ENCODE measurements at places on chromosomes 3 and 15.

GRCh38 chr3:47716656-47717055 lies 65.0 kb downstream of the SMARCC1 start:
- DNase-seq = no peak

DNA sequence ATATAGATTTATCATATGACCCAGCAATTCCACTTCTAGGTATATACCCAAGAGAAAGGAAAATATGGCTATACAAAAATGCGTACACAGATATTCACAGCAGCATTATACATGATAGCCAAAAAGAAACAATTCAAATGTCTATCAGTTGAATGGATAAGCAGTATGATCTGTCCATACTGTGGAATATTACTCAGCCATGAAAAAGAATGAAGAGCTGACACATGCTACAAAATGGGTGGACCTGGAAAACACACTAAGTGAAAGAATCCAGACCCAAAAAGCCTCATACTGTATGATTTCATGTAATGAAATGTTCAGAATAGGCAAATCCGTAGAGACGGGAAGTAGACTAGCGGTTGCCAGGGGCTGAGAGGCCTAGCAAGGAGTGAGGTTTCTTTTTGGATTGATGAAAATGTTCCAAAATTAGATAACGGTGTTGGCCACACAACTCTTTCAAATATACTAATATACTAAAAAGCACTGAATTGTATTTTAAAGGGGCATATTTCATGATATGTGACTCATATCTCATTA lies 33.4 kb downstream of the FGD5 start:
- DNase-seq = no peak

- no peak for DNase-seq
These were observed 26.5 kb upstream of the TIMP4 start for GRCh38 chr3:12185172-12185710.

DNA sequence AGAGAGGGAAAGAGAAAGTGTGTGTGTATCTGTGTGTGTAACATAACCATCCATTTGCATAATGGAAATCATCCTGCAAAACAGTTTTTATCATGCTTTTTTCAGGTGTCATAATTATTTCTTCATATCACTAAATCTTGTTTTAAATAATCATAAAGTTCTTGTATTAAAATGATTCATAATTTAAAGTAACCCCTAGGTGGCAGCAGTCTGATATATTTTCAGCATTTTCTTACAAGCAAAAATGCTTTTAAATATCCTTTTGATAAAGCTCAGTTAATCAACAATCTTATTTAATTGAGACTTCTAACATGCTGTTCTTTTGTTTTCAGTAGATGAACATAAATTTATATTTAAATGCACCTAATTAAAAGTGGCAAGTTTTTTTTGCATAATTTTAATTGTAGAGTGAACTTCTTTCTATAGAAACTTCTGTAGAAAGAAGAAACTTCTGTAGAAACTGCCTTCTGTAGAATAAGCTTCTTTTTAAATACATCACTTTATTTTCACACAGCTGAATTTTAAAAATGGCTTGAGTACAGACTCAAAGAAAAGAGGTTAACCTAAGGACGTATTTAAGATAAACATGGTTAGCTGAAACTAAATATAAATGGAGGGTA lies 72.5 kb downstream of the OPA1 start:
- DNase-seq = peak; percentile 40

GRCh38 chr3:187767266-187768012 lies 22.2 kb upstream of the BCL6 start:
- peak; percentile 92 for DNase-seq

DNA sequence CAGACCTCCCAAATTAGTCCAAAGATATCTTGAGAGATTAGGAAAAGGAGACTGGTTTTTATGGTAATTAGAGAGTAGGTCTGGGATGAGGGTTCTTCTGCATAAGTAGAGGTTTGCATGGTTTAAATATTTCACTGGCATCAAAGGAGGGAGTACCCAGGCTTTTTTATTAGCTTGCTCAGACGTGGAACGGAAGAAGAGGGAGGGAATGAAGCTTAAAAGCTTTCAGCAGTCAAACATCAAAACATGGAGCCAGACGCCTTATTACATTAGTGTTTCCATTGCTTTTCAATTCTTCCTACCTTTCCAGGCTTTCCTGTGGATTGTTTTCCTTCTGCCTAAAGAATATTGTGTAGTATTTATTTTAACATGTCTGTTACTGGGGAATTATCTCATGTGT lies 342.1 kb upstream of the SOX2 start:
- DNase-seq = no peak

DNA sequence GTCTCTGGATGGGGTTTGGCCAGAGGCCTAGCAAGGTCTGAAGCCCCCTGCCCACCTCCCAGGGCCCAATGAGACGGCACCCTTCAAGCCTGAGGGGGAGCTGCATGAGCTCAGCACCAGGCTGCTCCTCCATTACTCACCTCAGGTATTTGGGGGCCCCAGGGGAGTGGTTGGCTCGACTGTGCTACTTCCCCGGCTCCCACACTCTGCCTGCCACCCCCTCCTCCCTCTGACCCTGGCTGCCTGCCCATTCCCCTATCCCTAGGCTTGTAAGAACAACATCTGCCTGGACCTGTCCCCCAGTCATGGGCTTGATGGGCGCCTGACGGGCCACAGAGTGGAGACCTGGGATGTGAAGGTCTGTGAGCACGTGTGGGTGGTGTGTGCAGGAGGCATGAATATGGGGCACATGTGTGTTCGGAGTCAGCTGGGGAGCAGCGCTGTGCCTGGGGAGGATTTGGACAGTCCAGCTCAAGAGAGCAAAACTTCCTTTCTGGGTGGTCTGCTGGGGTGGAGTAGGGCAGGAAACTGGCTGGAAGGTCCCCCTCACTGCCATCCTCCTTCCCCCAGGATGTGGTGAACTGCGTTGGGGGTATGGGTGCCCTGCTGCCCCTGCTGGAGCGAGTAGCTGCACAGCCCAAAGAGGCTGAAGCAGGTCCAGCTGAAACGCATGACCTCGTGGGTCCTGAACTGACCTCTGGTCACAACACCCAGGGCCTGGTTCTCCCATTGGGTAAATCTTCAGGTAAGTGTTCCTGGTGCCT lies 17.4 kb downstream of the NBEAL2 start:
- DNase-seq = no peak

DNA sequence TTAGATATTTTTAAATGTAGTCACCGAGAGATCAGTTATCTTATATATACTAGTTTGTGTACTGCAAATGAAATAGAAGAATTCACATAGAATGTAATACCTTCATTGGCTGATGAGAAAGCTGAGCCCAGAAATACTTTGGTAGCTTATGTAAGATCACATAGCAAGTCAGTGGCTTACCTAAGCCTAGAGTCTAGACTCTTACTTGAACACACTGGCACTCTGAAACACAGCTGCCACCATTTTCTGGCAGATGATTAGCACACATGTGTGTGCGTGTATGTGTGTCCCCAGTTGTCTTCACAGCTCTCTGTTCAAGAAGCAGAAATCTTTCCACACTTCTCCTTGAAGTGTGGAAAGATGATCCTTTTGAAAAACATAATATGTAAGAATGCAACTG lies 124.3 kb downstream of the NEO1 start:
- no peak for DNase-seq

GRCh38 chr3:97950360-97950759 lies 21.9 kb downstream of the RIOX2 start:
- DNase-seq = no peak

DNA sequence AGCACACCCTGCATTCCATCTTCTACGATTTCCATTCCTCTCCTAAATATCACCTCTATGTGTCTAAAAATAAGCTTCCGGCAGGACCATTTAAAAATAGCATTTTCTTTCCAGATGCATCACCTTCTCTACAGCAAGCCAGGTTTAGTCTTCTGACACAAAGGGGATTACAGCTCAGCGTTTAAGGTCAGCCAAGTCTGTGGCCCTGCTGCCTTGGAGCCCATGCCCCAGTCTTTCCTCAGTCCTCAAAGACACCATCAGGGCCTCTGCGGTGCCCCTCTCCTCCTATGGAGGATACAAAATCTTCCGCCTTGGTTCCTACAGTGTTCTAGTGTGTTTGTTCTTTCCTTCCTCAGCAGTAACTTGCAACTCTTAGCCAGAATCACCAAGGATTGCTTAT lies 3.8 kb downstream of the SELENOS start:
- no peak for DNase-seq

DNA sequence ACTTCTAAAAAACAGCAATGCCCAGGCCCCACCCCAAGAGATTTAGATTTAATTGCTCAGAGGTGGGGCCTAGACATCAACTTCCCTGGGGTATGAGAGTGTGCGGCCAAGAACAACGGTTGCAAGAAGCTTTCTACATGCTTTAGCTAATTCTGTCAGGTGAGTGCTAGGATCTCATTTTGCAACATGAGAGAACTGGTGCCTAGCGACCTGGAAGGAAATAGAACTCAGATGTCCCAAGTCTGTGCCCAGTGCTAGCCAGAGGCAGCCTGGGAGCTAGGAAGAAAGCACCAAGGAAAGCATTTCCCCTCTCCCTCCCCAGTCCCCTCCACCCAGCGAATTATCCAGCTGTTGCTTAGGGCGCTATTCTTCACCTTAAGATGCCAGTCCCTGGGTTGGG lies 22.9 kb upstream of the HRH1 start:
- no peak for DNase-seq

DNA sequence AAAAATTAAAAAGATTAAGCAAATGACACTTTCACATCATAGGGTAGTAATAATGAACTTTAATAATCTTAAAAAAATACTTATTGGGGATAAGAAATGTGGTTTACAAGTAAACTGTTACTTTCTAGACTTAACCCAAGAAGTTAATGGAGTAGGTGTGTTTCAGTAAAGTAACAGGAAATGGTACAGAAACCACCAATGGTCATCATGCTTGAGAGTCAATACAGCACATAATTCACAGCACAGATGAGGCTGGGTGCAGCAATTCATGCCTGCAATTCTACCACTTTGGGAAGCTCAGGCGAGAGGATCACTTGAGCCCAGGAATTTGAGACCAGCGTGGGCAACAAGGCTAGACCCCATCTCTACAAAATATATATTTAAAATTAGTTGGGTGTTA lies 11.5 kb upstream of the USP50 start:
- no peak for DNase-seq

GRCh38 chr3:185205865-185206264 lies 48.0 kb downstream of the EHHADH start:
- DNase-seq = peak; percentile 45

- DNase-seq = no peak
These were observed 752 bp downstream of the OCA2 start for GRCh38 chr15:28098360-28098765.

DNA sequence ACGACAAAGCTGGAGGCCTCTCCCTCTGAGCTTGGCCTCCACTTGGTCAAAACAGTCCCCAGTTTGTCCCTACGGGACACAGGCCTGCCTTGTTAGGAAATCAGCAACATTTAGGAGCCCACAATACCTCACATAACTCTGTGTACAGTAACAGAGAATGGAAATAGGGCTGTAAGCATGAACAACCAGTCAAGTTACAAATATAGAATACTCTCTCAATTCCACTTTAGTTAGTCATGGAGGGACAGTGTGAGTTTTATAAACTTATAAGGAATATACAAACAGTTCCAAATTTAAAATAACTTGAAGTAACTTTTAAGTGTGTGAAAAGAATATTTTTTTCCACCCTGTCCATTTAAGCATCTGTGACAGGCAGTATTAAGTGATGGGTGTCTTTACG lies 129.4 kb downstream of the PGPEP1L start:
- peak; percentile 95 for DNase-seq

- no peak for DNase-seq
These were observed 21.2 kb downstream of the MYO9A start for GRCh38 chr15:72096796-72097195.

DNA sequence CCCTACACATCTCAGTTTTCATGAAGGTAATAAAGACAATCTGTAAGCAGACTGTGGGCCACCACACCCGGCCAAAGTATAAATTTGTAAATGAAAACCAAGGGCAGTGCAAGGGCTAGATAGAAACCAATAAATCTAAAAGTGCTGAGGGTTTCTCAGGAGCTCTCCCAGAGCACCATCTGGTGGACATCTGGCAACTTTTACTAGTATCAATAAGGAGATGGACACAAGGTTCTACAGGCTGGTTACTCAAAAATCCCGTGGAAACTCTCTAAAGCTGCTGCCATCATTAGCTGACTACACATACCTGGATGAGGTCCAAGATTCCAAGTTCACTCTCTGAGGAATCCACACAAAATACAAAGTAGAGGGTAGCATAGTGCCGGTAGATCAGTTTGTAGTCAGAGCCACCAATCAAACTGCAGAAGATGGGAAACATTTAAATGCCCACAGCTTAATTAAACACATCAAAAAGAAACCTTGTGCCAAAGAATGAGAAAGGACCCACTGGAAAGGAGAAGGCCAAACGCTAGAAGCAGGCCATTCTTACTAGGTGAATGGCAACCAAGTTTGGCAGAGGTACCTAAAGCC lies 5.5 kb downstream of the AP3S2 start:
- peak; percentile 86 for DNase-seq

GRCh38 chr3:136630915-136631314 lies 121.3 kb downstream of the STAG1 start:
- no peak for DNase-seq

GRCh38 chr3:42518800-42519567 lies 16.5 kb downstream of the VIPR1 start:
- DNase-seq = no peak

- no peak for DNase-seq
These were observed 15.8 kb downstream of the SPTSSB start for GRCh38 chr3:161355508-161355907.

- DNase-seq = peak; percentile 7
These were observed 10.6 kb downstream of the RBMS3 start for GRCh38 chr3:29291260-29291981.

- DNase-seq = no peak
These were observed 31.1 kb upstream of the CAPN7 start for GRCh38 chr3:15174953-15175352.

DNA sequence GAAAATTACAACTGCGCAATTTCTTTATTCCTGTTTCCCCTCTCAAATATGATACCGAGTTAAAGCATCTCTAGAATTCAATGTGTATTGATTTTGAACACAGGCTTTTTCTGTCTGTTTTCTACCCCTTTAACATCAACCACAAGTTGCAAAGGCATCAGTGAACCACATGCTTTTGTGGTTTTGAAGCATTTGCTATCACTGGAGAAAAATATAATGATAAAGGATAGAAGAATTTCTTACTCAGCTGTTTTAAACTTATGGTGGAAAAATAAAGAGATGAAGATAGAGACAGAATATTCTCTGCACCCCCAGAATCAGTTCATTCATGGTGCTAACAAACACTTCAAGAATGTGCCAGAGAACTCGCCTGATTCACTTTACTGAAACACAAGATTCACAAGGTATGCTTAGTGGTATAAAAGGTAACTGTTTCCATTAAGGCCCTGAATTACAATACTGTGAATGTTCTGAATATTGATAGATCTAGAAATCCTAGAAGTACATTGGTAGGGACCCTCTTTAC lies 9.5 kb upstream of the DPPA4 start:
- DNase-seq = no peak
